ENCODE measurements at places on chromosomes 2 and 18.

DNA sequence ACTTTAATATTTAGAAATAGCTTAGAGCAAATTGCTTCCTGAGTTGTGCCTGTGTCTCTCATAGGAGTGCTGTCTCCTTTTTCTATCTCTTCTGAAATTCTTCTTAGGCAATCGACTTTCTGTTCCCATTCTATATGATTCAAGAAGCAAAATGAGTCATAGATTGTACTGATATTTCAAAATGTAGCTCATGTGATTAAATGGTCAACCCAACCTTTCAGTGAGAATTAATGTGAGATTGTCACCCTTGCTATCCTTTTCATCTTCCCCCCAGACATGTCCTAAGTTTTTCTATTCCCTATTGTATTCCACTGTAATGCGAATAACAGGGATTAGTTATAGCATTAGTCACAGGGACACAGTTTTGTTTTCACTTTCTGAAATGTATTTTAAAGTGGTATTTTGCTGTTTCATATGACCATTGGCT lies 413.6 kb downstream of the THSD7B start:
- no peak for DNase-seq

GRCh38 chr2:14451312-14451711 lies 181.2 kb upstream of the LRATD1 start:
- no peak for DNase-seq

- DNase-seq = no peak
Measured at GRCh38 chr2:20350041-20350712, 467 bp downstream of the PUM2 start.

DNA sequence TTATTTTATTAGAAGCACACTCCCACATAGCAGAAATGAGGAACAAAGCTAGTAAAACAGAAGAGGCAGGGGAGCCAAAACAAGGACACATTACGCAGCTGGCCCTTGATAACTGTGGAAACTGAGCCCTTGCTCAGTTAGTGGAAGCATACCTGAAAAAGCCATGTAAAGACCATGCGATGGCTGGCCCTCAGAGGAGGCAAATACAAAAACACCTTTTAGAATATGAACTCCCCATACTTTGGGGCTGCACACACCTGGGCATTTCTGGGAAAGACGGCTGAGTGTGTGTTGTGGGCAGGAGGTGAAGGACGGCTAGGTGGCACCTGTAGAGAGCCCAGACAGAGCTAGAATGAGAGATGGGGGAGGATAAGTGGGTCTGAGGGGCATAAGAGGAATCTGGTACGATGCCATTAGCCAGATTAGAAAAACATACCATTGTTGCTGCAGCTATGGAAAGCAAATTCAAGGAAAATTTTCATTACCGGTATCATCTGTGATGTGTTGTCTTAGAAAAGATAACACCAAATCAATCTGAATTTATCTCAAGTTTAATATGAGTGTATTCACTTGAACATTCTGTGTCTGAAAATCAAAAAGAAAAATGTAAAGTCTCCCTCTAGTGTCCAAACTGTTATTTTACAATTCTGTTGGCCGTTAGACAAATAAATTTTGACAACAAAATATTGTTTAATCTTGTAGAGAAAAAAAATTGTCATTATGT lies 45.2 kb upstream of the SULT1C3 start:
- no peak for DNase-seq

DNA sequence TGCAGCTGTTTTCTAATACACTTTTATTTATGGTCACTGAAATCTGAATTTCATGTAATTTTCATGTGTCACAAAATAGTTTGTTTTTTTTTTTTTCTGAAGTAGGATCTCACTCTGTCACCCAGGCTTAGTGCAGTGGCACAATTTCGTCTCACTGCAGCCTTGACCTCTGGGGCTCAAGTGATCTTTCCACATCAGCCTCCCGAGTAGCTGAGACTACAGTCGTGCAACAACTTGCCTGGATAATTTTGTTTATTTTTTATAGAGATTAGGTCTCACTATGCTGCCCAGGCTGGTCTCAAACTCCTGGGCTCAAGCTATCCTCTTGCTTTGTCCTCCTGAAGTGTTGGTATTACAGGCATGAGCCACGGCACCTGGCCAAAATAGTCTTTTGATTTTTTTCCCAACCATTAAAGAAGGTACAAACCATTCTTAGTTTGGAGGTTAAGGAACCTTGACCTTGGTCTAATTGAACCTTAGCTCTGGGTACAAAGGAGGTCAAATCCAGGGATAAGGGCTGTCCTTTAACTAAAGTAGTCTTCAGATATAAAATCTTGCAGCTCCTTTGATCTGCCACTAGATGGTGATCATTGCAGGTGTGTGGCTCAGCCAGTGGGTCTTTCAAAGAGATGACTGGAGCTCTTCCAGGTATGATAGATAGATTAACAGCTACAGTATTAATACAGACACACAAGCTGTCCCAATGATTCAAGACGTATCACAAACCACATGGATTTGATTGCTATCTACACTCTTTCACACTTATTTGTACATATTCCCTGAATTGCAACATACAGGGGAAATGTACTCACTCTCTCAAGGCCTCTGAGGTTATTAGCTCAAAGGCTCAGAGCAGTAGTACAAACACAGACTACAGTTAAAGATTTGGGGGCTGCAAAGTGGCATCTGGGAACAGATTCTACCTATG lies 4.7 kb upstream of the KRCC1 start:
- DNase-seq = no peak

DNA sequence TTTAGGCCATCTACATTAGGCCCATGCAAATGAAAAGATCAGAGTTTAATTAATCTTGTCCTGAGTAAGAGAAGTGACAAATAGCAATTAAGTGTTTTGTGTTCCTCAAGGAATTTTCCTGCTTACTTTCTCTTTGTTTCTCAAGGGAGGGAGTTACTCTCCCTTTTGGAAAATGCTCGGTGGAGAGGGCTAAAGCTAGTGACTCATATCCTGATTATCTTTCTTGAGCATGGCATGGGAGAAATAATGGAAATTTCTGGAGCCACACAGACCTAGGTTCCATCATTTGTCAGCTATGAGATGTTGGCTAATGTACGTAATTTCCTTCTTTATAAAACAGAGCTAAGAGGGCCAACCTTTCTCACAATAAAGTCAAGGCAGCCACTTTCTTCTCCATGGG lies 177.1 kb downstream of the ETAA1 start:
- DNase-seq = no peak

GRCh38 chr2:175241691-175242090 lies 60.2 kb upstream of the ATP5MC3 start:
- DNase-seq = no peak

- DNase-seq = no peak
Measured at GRCh38 chr2:215530191-215530968, 94.5 kb upstream of the FN1 start.

DNA sequence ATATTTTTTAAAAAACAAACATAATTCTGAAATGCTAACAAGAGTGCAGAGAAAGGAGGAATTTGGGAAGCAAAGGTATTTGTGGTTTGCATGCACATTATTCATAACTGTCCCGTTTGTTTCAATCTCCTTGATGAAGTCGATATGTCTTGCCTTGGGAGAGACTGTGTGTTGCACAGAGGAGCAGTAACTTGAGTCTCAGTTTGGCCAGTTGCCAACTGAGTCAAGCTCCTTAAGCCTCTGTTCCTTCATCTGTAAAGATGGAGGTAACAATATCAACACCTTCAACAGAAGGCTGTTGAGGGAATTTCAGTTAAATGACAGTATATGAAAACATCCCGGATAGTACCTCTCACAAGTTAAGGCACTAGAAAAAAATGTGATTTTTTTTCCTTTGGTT lies 226.2 kb downstream of the ASXL3 start:
- DNase-seq = no peak

GRCh38 chr2:203875471-203875870 lies 7.9 kb downstream of the CTLA4 start:
- DNase-seq = no peak

DNA sequence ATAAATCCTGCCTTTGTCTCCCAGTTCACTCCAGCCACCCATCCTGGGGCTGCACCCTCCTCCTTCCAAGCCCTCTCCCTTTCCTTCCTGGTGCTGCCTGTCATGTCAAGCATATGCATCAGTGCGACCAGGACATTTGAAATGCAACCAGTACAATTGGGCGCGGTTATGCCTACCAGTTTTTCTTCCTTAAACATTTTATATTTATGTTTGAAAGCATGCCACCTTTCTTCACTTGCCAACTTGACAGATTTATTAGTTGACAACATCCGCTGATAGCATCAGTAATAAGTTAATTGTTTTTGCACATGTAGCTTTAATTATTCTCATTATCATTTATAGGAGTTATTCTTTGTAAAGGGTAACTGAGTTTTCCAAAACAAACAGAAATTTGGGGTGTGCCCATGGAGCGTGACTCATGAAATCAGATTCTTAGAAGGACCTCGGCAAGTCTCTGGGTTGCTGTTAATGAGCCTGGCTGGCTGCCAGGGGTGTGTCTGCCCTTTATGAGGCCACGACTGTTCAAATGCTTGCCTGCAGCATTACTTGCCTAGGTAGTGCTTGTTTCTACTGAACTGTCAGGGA lies 32.8 kb upstream of the IL1B start:
- DNase-seq = peak; percentile 92

DNA sequence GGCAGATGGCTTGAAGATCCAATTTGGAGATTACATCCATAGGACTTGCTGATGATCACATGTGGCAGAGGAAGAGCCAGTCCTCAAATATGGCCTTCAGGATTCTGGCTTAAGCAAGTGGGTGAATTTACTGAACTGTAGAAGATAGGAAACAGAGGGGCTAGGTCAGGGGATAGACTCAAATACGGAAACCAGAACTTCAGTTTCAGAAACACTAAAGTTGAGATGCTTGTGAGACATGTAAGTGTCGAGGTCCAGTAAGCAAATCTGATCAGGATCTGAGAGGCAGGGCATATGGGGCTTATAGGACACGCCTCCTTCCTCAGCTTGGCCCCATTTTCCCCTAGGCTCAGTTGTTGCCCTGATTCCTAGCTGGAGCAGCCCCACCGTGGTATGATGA lies 107.7 kb downstream of the LBH start:
- DNase-seq = no peak

DNA sequence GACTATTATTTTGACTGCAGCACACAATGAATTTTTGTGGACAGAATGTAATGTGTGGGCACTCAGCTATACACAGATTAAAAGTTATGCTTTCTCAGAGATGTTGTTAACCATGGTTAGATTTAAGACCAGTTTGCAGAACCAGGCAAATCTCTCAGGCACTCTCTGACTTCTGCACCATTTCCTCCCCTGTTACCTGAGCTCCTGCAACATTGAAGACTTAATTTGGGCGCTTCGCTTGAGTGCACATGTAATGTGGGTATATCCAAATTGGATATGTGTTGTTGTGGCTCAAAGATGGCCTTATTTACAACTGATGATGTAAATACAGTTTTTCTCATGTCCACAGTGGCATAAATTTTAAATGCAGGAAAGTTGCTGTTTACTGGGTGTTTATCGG lies 469.4 kb downstream of the PTPRM start:
- no peak for DNase-seq

DNA sequence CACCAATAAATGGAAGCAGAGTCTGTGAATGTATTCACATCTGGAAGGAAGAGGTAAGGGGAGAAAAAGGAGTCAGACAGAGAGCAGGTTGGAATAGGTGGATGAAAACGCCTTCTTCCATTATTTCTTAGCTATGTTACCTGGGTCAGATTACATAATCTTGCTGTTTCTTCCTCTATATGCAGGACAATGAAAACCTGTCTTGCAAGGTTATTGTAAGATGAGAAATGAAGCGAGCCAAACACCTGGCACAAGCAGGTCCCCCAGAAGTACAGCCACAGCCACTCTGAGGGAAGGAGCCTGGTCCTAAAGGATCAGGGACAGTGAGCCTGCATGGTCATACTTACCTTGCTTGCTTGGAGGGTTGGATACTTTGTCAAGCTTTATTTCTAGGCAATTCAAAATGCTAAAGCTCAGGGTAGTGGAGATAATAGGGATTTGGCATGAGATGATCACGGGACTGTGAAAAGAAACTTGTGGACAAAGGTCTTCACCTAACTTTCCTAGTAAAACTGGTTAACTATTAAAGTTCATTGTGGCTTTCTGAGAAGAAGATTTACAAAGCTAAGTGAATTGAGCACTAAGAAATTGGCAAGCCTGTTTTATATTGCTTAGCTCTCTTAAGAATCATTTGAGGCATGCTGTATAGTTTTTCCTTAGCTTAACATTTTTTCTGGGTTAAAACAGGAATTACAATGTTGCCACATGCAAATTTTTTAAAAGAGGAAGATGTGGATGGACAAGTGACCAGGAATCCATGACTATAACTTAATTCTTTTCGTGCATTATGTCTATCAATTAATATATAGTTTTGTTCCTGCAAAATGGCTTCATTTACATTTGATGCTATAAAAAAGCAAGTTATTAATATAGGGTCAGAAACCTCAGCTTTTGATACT lies 15.7 kb upstream of the PLA2R1 start:
- peak; percentile 28 for DNase-seq

DNA sequence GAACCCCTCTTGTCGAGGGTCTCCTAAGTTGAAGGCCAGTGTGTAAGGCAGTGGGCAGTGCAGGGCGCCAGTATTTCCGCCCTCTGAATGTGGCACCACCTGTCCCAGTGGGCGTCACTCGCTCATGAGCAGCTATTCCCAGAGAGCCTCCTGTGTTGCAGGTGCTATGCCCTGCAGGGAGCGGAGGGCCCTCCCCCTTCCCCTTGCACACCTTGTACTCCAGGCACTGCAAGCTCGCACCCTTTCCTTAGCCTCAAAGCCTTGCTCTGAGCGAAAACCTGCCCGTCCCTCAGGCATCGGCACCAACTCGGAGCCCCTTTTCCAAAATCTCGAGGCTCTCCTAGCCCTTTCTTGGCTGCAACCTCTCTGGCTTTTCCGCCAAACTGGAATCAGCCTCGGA lies 282.7 kb downstream of the AGAP1 start:
- no peak for DNase-seq

DNA sequence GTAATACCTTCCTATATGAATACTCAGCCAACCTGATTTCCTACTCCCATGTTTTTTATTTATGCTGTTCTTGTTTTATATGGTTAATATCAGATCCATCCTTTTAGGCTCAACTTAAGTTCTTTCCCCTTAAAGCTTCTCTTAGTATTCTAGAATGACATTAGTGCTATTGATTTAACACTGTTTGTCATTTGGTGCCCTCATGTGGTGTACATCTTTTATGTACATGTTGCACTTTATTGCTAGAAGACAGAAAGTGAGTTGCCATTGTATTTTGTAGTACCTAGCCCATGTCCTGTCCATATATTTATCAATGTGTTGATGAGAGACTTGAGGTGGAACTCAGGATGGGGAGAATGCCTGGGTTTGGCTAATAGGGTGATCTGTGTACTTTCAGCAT lies 2.5 kb downstream of the HTRA2 start:
- no peak for DNase-seq

- DNase-seq = no peak
Measured at GRCh38 chr2:68768461-68768860, 33.9 kb downstream of the ARHGAP25 start.
